Effector memory CD8-positive, alpha-beta T cell (primary cell): ENCODE measurements at places on chromosomes 2 and 18.

- DNase-seq, result no peak
Observed at GRCh38 chr2:219572237-219573001, at the start of gene INHA. Gene INHA, plus strand, starts transcription at chr2:219572310. Its CDS starts 65 bp downstream, at chr2:219572375.

DNA sequence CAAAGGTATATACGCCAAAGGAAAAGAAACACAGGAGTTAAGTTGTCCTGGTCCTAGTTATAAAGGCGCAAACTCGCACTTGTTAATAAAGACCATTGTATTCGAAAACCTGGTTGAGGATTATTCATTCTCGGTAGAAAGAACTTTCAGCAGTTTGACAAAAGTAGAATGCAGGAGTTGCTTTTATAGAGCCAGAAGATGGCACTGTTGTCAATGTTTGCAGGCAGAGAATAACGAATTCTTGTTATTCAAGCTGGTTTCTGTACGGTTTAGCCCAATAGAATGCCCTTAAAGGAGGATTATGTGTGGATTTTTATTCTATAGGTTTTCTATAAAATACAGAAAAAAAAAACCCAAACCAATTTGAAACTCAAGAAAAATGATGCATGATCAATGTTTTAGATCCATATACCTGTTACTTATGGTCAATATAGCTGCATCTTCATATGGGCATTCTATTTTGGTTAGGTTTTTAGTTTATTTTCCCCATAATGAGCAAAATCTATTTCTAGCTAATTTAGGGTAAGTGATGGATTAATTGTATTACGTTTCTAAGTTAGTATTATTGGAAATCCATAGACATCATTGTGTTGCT is 510.3 kb downstream of the PLCL1 start:
- DNase-seq, result peak; percentile 10

GRCh38 chr18:74294526-74294925 is 2.8 kb upstream of the CYB5A start:
- no peak for DNase-seq

- no peak for DNase-seq
Observed at GRCh38 chr2:128395196-128395595, 76.5 kb upstream of the HS6ST1 start.

DNA sequence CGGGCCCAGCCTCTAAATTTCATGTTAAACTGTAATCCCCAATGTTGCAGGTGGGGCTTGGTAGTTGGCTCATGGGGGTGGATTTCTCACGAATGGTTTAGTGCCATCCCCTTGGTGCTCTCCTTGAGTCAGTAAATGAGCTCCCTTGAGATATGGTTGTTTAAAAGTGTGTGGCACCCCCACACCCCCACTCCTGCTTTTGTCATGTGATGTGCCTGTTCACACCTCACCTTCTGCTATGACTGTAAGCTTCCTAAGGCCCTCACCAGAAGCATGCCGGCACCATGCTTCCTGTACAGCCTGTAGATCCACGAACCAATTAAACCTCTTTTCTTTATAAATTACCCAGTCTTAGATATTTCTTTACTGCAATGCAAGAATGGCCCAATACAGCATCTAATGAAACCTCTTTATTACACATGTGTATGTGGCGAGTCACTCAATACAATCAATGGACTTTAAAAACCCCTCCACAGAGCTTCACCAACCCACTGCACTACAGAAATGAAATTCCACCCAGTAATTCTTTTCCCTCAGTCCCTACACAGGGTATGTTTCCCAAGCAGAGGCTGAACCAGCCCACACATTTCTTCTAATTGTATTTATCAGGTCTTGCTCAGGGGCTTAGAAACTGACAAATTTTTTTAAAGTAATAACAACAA is 47.3 kb downstream of the WDFY1 start:
- DNase-seq, result no peak

- DNase-seq, result no peak
Observed at GRCh38 chr18:27549335-27550039, 364.4 kb upstream of the CHST9 start.

- DNase-seq, result no peak
Observed at GRCh38 chr2:149768320-149768799, 180.8 kb upstream of the MMADHC start.

DNA sequence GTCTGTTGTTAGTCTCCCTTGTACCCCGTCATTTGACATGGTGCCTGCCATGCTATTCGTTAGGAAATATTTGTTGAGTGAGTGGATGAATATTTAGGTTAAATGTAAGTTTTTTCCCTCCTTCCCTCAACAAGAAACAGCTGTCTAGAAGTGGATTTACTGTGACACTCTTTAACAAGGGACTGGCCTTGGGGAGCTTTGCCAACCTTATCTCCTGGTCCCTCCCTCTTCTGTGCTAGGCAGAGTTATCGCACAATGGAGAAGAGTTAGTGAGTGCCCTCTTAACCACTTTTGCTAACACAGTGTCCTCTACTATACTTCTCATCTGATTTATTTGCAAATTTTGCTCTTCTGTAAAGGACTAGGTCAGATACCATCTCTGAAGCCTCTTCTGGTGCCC is 61.2 kb downstream of the DIS3L2 start:
- no peak for DNase-seq

DNA sequence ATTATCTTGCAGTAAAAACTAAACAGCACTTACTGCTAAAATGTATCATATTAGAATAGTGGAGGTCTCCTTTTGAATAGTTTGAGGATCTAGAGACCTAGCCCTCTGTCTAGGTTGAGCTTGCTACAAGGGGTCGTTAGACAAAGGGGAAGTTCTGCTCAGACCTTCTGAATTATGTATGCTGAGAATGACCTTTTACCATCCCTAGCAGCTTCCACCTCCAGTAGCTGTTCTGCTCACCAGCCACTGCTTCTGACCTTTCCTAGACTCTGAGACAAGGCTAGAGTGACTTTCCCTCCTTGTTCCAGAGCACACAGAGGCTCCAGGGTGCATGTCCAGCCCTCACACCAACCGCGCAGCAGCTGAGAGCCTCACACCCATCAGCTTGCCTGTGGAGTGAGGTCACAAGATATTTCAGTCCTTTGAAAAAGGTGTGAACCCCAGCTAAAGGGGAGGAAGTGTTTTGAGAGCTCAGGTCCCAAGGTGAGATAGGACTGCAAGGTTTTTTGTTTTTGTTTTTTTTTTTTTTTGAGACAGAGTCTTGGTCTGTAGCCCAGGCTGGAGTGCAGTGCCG is 289.3 kb upstream of the TNP1 start:
- DNase-seq, result no peak
